ENCODE measurements at places on chromosomes 11 and 22.
A peak's percentile ranks its signal among the peaks of the same experiment; 100 is the strongest.

GRCh38 chr11:117905524-117905923 lies 23.7 kb downstream of the TMPRSS13 start:
- no peak for DNase-seq

DNA sequence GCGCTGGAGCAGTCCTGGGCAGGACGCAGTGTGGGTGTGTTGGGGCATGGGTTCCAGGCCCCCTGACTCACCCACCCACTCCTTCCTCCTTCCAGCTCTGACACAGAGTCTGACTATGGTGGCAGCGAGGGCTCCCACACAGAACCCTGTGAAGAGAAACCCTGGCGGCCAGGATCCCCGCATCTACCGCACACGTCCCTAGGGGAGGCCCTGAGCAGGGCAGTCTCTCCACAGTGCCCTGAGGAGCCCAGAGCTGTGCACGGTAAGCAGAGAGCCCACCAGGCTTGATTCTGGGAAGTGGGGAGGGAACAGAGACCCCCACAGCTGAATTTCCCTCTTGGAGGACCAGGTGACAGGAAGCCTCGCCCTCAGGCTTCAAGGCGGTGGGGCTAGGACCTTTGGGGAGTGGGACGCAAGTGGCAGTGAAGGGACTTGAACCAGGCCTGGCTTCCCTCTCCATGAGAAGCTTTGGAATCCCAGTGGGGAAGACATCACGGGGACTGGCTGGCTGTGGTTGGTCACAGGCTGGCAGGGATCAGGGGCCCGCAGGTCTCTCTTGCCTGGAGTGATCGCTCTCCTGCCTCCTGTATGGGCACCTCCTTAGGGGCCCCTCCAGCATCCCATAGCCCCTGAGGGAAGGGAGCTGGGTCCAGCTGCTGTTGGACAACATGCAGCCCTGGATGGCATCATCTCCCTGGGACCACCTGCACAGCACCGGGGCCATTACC lies 96.4 kb upstream of the PARVA start:
- peak; percentile 27 for DNase-seq

GRCh38 chr11:34643846-34644245 lies 23.0 kb downstream of the EHF start:
- no peak for DNase-seq

- no peak for DNase-seq
Measured at GRCh38 chr11:74519710-74520109, 26.2 kb upstream of the LIPT2 start.

GRCh38 chr22:46000081-46001027 lies 23.4 kb upstream of the WNT7B start:
- peak; percentile 52 for DNase-seq

DNA sequence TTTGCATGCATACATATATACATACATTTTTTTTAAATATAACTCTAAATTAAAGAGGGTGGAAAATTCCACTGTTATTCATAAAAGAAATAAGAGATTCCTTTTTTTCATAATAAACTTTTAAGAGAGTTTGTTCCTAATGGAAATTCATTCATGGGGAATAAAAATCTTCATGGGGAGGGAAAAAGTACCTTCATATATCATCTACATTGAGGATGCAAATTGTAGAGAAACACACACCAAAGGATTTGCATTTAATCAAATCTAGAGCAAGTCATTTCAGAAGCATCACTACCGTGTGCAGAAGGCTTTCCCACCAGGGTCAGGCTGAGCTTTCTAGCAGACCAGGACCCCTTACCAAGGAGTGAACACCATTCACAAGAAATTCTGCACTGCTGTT lies at the start of gene POU2AF2:
Gene POU2AF2 (plus strand): TSS at position 301 of the 400 bp plus-strand sequence. CDS start 129 bp downstream, outside the sequence.
- no peak for DNase-seq

DNA sequence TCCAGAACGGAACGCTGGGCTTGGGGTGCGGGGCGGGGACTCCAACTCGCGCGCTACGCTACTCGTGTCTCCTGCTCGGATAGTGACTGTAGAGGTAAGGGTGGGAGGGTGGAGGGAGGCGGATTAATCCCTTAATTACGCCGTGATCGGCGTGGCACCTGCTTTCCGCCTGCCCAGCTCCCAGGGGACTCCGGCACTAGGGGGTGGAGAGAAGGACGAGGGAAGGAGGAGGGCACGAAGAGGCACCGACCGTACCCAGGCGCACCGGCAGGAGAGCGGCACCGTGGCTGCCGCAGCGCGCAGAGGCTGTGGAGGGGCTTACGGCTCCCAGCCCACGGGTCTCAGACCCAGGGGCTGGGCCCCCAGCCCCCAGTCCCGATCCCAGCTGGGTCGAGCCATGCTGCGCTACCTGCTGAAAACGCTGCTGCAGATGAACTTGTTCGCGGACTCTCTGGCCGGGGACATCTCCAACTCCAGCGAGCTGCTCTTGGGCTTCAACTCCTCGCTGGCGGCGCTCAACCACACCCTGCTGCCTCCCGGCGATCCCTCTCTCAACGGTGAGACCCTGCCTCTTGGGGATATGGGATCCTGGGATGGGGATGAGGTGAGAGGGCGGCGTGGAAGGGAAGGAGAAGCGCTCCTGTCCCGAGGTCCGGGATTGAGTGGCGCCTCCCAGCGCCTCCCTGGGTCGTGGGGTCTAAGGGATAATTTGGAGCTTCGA lies at the start of gene ROBO3:
Gene ROBO3 (plus strand): TSS at position 252 of the 721 bp plus-strand sequence. CDS start 146 bp downstream, at position 398.
- DNase-seq: peak; percentile 80

GRCh38 chr11:6129011-6129410 lies 21.5 kb downstream of the OR56B4 start:
- no peak for DNase-seq

GRCh38 chr11:129223260-129223659 lies 31.1 kb upstream of the ARHGAP32 start:
- no peak for DNase-seq

GRCh38 chr22:41899992-41900651 lies 14.8 kb downstream of the SHISA8 start:
- DNase-seq: no peak

GRCh38 chr11:35629914-35630313 lies 11.7 kb downstream of the FJX1 start:
- DNase-seq: no peak

DNA sequence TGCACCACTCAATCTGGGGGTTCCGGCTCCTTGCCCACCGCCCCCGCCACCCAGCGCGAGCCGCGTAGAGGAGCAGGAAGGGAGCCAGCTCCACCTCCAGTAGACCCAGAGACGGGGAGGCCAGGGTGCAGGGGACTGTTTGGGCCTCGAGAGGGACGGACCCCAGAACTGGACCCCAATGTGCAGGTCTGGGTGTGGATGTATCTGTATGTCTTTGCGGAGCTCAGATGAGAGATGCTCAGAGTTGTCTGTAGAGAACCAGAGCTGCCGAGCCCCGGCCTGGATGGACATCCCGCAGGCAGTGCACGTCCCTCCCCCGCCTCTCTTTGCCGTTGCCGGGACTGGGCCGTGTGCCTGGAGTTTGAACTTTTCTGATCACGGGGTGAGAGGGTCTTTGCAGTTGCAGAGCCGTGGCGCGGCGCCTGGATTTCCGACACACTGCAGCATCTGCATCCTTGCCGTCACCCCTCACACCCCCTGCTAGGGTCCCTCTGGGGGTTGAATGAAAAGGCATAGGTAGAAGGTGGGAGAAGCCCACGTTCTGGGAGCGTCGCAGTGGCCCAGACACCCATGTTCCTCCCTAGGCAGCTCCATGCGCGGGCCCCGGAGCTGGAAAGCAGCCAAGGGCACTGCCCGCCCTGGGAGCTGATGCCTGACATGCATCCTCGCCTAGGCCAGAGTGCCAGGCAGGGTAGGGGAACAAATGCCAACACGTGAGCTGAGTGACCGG lies 105.2 kb downstream of the KCNQ1 start:
- DNase-seq: no peak

DNA sequence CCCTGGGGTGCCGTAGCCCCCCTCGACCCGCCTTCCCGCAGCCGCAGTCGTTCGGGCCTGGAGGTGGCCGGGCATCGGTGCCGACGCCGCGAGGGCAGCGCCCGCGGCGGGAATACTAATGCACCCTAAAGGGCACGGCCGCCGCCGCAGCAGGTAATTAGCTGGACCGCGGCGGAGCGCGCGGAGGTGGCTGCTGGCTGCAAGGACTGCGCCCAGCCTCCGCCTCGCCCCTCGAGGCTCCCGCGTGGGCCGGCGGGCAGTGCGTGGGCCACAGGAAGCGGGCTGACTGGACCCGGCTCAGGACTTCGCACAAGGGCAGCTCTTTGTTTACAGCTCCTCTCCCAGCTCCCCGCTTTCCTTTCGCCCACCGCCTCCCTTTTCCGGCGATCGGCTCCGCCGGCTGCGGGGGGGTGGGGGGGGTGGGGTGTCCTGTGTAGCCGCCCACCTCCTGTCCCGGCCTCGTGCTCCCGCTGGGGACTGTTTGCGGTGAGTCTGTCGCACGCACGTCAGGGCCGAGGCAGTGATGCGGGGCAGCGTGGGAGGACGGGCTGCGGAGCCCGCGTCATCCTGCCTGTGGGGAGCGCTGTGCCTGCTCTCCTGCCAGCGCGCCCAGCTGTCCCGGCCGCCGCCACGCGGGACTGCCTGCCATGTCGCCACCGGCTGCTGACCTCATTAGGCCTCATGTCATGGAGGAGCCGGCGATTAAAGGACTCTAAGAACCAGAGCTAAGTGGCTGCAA lies 53.2 kb downstream of the GRIK4 start:
- DNase-seq: peak; percentile 84

DNA sequence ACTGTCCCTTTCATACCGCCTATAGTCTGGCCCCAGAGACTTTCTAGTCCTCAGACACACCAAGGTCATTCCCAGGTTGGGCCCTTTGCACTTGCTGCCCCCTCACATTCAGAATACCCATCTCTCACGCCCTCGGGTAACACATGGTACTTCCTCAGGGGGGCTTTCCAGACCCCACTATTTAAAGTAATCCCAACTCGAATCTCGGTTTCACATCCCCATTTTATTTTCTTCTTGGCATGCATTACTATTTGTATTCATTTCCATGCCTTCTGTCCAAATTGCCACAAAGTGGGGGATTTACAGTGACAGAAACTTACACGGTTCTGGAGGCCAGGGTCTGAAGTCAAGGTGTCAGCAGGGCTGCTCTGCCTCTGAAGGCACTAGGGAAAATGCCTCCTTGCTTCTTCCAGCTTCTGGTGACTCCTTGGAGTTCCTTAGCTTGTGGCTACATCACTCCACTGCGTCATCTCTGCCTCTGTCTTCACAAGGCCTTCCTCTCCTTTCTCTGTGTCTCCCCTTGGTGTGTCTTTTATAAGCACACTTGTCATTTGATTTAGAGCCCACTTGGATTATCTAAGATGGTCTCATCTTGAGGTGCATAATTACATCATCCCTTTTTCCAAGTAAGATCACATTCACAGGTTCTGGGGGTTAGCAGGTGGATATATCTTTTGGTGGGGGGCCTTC lies 15.1 kb downstream of the RCN1 start:
- no peak for DNase-seq

GRCh38 chr11:34637303-34637702 lies 16.4 kb downstream of the EHF start:
- no peak for DNase-seq

DNA sequence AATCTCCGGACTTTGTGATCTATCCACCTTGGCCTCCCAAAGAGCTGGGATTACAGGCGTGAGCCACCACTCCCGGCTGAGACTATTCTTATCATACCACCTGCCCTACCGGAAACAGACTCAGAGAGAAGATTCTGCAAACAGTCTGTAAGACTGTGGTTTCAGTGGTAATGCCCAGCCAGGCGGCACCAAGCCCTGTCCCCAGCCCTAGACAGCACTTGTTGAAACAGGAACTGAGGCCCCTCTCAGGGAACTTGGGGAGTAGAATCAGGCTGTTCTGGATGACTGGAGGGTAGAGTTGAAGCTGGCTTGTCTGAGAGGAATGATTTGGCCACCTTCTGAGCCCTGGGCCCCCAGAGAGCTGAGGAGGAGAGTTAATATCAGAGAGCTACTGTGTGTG lies 1.3 kb upstream of the INSC start:
- no peak for DNase-seq

DNA sequence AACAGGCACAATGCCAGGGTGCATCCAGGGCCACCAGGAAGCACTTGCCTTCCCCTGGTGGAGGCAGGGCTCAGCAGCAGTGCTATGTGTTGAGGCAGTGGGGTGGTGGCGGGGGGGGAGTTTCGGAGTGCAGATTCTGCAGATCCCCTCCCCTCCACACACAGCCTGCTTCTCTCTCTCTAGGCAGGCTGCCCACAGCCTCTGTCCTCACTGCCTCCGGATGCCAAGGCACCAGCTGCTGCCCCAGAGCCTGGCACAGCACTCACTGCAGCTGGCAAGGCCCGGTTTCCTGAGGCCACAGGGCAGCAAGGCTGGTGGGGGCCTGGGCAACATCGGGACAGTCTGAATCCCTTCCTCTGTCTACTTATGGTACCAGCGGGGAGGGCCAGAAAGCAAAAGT lies 35.8 kb downstream of the NRXN2 start:
- no peak for DNase-seq

GRCh38 chr11:57318178-57318577 lies 6.6 kb downstream of the TNKS1BP1 start:
- no peak for DNase-seq

DNA sequence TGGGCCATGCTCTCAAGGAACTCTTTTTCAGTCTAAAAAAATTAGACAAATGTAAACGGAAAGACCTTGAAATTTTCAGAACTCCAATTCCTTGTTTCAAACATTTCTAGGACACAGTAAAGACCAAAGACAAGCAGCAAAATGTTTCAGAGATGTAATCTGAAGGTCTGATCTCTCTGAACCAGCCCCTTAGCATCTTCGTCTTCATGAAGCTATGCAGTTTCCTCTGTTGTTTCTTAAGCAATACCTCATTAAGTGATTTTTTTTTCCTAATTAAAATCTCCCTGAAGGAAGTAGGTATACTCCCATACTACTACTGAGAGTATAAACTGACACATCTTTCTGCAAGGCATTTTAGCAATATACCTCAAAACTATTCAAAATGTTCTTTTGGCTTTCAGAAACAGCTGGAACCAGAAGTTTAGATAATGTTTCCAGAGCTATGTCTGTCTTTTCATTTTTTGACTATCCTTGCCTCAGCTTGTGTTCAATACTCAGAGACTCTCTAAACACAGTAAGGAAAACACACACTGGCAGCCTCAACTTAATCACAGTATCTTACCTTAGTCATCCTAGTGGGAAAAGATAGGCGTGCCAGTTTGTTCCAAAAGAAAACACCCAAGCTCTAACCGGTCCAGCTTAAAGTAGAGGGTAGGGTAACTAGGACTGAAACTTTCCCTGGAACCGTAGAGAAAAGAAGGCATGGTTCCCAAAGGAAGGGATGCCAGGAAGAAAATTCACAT lies 25.1 kb downstream of the SBF2 start:
- no peak for DNase-seq

GRCh38 chr22:45197606-45198462 lies 34.1 kb downstream of the NUP50 start:
- DNase-seq: peak; percentile 51

GRCh38 chr11:132908414-132908810 lies 623.9 kb downstream of the OPCML start:
- no peak for DNase-seq

Data from H7 (cell line).